ENCODE measurements at places on chromosomes 2 and 18. TPM values are rescaled to one million over a fixed set of nuclear protein-coding genes. Genes with fewer than 3 reads are reported as not detected.

GRCh38 chr2:42721898-42722297 lies 42.0 kb downstream of the OXER1 start:
- H3K27me3 ChIP-seq = no peaks in the 10 kb centered on the region
- H3K4me1 ChIP-seq = no peaks in the 10 kb centered on the region
- no peak overlapping the region for H3K27ac ChIP-seq
- no peak overlapping the region for H3K4me3 ChIP-seq

Gene PRSS56
- total RNA-seq = not detected

Gene ARHGAP25
- 155 TPM for total RNA-seq

DNA sequence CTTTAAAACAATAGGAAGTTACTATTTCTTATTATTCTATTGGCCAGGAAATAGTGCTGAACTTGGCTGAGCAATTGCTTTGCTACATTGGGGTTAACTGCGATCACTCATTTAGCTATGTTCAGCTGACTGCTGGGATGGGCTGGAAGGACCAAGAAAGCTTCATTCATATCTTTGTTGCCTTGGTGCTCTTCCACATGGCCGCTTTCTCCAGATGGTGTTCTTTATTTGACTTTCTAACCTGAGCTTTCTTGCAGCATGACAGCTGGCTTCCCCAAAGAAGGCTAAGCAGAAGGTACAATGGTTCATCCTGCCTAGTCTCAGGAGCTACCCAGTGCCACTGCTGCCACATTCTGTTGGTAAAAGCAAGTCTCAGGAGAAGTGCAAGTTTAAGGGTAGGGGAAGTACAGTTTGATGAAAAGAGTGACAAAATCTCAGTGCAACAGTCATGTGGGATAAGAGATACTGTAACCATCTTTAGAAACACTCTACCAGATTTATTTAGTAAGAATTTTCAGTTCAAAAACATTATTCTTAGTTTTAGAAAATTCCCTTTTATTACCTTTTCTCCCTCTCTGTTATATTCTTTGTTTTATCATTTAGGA lies 180.6 kb upstream of the RBMS1 start:
- DNase-seq = no peak
- no peak overlapping the region for H3K27ac ChIP-seq
- H3K4me3 ChIP-seq = no peak overlapping the region
- H3K27me3 ChIP-seq = no peaks in the 10 kb centered on the region
- no peaks in the 10 kb centered on the region for H3K4me1 ChIP-seq
